Stimulated activated CD4-positive, alpha-beta T cell treated with anti-CD3 and anti-CD28 coated beads, TNF-alpha, amount 100 ng/mL, for 1 hour (primary cell): ENCODE measurements at places on chromosomes 11 and 22.

DNA sequence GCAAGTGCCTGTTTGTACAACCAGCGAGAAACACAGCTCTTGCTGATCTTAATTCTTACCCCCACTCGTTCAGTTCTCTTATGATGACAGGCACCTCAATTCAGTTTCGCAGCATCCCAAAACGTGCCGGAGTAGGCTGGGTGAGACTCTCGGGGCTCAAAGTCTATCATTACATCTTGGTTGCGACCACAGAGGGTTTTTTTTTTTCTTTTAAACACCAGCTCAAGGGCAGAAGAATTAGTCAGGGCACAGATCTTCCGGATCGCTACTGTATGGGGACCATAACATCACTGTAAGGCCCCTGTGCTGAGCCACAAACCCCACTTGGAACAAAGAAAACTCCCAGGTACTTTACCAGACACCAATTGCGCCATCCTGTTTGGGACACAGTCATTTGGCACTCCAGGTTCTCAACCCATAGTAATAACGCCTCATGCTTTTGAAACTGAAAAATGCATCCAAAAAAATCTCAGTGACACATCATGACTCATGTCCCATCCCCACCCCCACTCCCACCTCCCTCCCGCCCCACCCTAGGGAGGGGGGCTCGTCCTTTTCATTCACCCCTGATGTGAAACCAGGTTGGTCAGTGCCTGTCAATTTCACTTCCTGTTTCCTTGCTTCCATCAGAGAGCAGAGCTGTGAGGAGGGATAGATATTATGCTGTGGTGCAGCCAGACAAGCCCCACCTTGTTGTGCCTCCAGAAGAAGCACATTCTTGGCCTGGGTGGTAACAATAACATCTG lies 41.0 kb upstream of the CD5 start:
- DNase-seq = peak; percentile 69

- DNase-seq = no peak
Measured at GRCh38 chr11:8111636-8112035, 30.6 kb downstream of the TUB start.

DNA sequence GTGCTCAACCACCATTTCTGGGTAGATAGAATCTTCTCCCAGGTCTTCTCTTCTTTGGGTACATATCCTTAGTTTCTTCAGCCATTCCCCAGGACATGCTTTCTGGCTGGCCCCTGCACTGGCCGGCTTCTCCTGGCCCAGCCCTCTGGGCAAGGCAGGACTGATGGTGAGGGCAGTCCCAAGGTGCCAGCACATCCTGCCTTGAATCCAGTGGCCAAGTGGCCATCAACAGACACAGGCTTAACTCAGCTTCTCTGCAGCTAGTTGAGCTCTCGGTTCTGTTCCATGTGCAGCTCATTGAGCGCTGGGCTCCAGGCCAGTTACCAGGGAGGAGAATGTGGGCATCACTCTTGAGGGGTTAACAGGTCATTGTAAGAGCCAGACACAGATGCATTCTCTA lies 17.6 kb downstream of the SMIM38 start:
- DNase-seq = no peak

GRCh38 chr11:61425367-61426131 lies 4.2 kb downstream of the CPSF7 start:
- DNase-seq = no peak

DNA sequence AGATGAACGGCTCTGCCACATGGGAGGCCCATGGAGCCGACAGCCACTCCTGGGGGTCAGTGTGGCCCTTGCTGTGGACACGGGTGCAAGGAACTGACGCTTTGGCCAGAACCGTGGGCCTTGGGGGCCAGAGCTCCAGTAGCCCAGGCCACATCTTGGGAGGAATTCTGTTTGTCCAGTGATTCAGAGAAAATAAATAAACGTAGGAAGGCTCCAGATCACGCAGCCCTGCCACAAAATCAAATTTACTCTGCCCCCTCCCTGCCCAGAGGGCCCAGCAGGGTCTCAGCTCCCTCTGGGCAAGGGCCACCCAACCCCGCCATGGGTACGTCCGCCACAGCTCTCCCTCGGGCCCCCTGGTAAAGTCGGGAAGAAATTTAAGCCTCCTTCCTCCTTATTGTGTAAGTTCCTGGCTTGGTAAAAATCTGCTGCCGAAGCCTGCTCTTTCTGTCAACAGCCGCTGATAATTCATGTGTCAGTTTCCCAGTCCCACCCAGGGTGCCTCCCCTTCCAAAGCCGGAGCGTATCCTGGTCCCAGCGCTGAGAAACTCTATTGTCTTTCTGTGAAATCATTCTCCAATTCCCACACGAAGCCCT lies 6.9 kb upstream of the MUC5AC start:
- no peak for DNase-seq

DNA sequence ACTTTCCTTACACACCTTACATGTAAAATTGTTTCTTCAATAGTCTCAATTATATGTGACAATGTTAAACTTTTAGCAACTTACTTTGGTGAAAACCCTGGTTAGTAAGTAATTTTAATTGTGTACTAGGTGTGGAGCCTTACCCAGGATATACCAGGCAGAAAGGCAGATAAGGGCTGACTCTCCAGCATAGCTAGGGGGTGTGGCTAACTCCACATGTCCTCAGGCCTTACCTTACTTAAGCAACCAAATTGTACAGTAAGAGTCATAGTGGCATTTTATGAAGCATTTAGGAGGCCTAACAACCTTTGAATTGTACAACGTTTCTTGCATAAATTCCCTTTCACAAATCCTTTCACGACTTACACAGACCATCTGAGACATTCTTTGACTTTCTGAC lies 118.2 kb upstream of the OR9Q1 start:
- DNase-seq = no peak

DNA sequence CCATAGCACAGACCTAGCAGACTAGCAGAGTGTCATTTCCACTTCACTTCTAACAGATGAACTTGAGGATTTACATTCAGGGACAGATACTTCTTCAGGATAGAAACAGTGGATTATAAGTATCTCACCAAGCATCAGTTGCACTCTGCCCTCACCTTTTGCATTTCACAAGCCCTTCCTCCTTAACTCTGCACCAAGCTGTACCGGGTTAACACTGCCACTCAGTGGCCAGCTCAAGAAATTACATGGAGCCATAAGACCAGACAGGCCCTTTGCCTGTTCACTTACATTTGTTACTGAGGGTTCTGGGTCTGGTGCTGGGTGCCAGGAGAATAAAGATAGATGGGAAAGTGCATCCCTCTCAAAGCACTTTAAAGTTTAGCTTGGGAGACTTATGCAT lies 309.8 kb downstream of the SHANK2 start:
- DNase-seq = no peak

DNA sequence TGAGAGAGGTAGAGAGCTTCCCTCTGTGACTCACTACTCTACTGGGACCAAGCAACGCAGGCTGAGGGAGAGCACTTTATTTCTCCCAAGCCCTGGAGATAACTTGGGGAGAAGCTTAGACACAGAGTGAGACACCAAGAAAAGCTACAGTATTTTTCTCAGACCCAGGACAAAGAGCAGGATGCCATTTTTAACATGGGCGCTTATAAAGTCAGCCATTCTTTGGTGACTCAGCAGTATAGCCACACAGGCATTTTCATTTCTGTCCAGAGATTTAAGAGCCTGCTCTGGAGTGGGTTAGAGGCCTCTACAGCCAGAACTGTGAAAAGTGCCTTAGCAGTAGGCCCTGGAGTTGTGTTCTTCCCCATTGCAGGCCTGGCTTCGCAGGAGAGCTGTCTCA lies 55.0 kb upstream of the GLYAT start:
- DNase-seq = no peak

DNA sequence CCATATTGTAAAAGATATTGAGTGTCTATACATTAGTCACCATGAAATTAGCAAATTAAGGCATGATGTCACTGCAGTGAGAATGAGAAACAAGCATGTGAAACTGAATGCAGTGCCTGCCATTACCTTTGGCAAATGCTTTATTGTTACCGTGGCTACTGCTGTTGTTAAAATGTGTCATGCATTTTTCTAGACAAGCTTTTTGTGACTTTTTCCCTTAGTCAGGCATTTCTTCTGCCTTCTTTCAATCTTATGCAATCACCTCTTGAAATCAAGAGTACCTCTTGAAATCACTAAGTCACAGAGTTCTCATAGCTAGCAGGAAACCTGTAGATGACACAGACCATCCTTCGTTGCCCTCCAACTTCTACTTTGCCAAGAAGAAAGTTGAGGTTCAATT lies 461.7 kb upstream of the TENM4 start:
- DNase-seq = no peak

DNA sequence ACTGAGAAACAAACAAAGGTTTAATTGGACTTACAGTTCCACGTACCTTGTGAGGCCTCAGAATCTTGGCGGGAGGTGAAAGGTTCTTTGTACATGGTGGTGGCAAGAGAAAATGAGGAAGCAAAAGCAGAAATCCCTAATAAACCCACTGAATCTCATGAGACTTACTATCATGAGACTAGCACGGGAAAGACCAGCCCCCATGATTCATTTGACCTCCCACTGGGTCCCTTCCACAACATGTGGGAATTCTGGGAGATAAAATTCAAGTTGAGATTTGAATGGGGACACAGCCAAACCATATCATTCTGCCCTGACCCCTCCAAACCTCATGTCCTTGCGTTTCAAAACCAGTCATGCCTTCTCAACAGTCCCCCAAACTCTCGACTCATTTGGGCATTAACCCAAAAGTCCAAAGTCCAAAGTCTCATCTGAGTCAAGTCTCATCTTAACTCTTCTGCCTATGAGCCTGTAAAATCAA lies 617.4 kb downstream of the CNTN5 start:
- no peak for DNase-seq

- no peak for DNase-seq
Measured at GRCh38 chr11:11171854-11172253, 181.2 kb downstream of the CSNK2A3 start.

DNA sequence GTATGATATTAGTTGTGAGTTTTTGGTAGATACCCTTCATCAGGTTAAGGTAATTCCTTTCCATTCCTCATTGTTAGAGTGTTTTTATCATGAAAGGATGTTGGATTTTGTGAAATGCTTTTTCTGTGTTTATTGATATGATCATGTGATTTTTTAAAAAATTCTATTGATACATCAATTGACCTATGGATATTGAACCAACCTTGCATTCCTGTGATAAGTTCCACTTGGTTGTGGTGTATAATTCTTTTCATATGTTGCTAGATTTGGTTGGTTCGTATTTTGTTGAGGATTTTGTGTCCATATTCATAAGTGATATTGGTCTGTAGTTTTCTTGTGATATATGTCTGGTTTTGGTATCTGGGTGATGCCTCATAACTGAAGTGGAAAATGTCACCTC lies 6.7 kb downstream of the ANKRD13D start:
- DNase-seq = no peak

DNA sequence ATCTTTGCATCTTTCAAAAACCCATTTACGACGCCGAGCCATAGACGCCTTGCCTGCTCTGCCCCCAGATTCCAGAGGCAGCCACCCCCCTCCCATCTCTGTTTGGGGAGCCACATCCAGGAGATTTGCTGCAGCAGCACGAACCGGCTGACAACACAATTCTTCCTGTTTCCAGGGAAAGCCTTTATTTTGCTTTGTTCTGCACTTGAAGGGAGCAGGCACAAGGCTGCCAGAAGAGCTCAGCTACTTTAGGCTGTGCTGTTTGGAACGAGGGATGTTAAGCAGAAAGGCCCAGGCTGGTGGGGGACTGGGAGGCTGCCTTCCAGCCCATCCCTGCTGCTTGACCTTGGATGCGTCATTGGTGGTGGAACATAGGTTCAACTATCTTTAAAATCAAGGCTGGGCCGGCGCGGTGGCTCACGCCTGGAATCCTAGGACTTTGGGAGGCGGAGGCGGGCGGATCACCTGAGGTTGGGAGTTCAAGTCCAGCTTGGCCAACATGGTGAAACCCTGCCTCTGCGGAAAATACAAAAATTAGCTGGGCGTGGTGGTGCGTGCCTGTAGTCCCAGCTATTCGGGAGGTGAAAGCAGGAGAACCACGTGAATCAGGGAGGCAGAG lies 243.9 kb downstream of the MIAT start:
- no peak for DNase-seq

DNA sequence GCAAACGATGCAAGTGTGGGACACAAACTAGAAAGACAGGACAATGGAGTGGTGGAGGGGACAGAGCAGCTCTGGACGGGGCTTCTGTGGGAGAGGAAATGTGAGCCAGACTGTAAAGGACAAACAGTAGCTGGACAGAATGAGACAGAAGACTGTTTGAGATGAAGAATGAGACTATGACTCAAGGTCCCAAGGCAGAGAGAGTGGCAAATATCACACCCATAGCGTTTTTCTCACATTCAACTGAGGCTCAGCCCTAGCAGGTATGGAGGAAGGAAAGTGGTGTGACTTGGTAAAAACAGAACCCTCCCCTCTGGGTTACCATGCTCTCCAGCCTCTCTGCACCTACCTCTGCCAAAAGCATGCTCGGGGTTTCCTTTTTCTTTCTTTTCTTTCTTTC lies 96.5 kb downstream of the RPL27A start:
- no peak for DNase-seq

DNA sequence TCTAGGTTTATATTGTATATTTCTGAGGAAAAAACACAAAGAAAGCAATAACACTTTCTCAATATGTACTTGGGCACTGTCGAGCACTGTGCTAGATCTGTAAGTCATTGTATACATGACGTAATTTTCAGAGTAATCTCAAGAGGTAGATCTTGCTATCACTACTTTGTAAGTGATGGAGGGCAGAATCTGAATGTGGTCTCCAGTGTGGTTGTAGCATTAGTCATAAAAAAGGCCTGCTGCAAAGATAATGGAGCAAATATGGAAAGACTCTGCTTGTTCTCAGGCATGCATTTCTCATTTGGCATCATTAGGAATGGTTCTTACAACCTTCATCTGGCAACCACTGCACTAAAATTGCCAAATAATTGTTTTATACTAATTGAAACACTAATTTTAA lies 419.8 kb upstream of the CCDC179 start:
- no peak for DNase-seq

DNA sequence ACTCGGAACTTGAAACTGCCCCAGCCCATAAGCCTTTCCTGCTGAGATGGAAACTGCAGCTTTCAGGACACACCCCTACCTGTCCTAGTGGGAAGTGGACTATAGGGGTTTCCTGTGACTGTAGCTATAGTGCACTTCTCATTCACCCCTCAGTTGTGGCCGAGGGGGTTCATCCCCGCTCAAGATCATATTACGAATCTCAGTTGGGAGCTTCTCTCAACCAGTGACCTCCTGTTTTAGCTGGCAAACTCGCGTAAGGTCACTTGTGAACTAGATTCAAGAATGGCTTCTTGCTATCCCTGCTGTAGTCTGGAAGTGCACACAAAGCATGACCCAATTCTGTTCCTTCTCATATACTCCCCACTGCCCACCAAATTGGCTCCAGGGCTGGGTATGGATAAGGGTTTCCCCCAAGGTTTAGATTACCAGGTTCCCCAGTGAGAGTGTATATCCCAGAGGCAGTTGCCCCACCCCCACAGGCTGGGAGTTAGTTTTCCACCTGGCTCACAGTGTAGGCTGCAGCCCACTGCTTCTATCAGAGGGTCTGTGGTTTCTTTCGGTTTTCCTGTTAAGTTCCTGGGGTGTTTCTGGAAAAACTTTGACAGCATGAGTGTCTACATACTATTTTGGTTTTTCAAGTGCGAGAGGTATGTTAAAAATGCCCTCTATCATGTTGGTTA lies 812.9 kb downstream of the JRKL start:
- DNase-seq = no peak
